ENCODE measurements at places on chromosomes 7 and 10.
A peak's percentile ranks its signal among the peaks of the same experiment; 100 is the strongest.

DNA sequence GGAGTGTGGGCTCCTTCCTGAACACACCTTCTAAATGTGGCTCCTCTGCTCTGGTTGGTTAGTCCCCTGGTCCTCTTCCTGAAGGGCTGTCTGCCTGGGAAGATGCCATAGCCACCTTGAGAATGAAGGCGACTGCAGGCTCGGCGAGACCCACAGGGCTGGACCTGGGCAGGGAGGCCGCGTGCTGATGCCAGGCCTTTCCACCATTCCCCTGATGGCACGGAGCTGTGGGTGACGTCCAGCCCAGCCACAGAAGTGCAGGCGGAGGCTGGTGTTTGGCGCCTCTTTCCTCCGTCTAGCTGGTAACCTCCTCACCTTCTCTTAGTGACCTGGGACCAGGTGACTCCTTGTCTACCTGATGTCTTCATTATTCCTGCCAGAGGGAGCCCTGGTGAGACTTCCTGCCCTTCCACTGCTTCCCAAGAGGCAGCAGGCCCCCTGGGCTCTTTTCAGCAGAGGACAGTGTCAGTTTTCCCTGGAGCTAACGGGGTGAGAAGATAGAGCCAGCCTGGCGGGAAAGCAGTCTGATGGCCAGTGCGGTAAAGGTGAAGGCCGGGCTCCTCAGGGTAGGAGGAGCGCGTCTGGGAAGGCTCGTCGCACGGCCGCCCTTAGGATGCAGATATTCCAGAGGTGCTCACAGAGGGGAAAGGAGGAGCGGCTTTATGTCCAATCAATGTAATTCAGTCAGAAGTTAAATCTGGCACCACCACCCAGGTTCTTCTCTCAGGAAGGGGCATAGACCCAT lies 34.9 kb downstream of the GBX1 start:
- DNase-seq: no peak

GRCh38 chr10:116663342-116663741 lies 42.6 kb downstream of the PNLIPRP2 start:
- DNase-seq: no peak

DNA sequence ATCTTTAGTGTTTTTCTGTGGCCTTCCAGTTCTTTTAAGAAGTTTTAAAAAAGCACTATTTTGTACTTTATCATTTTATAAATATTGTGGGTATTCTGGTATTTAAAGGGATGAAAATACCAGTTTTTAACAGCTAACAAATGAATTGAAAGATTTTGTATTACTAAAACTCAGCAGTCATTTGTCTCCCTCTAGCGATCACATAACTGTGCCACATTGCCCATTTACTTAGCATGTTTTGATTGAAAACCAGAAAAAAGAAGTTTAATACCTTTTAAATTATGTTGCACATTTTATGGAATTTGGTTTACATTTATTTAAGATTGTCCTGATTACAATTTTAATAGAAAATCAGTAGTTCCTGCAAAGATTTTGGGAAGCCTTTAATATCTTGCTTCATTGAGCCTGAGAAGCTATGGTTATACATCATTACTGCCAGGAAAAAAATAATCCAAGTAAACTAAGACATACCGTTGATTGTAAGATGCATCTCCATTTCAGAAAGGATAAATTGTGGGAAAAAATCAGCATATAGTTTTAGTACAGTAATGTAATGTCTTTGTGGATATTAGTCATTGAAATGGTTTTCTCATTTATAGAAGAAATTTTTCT lies 34.9 kb downstream of the TAX1BP1 start:
- no peak for DNase-seq

- DNase-seq: no peak
Observed at GRCh38 chr7:101240226-101241014, 2.8 kb upstream of the CLDN15 start.

DNA sequence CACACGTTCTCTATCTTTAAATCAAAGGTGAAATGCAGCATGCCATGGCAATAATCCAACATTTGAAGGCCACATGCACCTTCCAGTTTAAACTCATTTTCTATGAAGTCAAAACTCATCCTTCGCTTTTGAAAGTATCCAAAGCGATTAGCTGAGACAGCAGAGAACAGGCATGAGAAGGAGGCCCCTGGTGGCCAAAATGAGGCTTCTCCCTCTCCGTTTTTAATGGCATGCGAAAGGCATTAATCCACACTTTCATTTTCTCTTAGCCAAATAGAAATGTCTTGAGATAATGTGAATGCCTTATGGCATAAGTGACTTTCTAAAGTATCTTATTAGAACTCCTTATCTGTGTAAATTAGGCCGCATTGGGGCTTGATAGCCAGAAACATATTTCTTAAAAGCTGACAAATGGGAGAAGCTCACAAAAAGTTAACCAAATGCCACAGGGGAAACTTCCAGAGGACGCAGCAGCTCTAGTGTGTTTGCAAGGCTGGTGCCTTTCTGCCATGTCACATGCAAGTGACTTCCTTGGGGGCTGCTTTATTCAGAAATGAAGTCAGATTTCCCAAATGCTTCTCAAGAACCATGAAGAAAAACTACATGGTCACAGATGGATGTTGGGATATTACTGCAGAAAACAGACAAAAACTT lies 1189.6 kb downstream of the SORCS1 start:
- DNase-seq: no peak

GRCh38 chr10:110207011-110207804 lies at the start of gene MXI1:
MXI1 (plus strand) TSS chr10:110207605; CDS start chr10:110207809, 204 bp downstream.
- DNase-seq: peak; percentile 37

- DNase-seq: no peak
Observed at GRCh38 chr10:99958302-99958701, 51.4 kb downstream of the DNMBP start.

DNA sequence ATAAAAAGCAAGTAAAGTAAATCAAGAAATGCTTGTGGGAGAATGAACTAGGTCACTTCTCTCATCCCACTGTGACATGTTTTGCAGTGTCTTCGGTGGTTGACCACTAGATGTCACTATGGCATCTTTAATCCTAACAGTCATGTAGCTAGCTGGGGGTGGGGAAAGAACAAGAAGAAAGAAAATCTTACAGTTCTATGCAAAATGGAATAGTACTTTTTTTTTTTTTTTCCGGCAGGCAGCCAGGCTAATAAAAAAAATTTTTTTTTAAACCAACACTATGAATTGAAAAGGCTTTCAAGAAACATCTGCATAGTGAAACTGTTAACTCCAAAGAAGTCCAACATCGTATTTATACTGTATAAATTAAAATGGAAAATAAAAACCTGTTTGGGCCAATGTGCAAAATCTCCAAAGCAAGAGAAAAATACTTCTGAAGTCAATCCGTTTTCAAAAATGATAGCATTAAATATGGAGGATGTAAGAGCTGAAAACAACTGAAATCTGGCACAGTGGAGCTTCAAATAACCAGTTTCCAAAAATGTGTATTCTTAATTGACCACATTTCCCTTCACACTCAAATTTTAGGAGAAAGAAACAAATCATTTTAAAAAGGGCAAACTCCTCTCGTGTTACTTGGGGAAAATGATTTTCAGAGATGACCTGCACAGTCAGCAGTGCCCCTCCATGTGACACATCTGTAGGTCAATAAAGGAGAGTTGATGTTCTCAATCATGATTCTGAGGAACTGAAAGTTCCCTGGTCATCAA lies 38.5 kb downstream of the CDK1 start:
- peak; percentile 23 for DNase-seq
